ENCODE measurements at places on chromosomes 7 and 10.

DNA sequence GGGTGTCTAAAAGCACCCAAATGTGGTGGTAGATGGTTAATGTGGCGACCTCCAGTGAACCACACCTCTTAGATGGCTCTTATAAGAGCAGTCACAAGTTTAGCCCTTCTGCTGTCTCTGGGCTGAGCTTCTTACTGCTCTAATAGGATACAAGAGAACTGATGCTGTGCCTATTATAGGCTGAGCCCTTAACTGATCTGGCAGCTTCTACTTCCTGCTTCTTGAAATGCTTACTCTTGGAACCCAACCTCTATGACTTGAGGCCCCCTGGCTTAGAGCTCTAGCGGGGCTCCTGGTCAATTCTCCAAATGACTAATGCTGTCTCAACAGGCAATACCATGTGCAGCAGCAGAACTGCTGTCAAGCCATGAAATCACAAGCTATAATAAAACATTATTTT is 35.0 kb upstream of the LSM8 start:
- no peak for DNase-seq

DNA sequence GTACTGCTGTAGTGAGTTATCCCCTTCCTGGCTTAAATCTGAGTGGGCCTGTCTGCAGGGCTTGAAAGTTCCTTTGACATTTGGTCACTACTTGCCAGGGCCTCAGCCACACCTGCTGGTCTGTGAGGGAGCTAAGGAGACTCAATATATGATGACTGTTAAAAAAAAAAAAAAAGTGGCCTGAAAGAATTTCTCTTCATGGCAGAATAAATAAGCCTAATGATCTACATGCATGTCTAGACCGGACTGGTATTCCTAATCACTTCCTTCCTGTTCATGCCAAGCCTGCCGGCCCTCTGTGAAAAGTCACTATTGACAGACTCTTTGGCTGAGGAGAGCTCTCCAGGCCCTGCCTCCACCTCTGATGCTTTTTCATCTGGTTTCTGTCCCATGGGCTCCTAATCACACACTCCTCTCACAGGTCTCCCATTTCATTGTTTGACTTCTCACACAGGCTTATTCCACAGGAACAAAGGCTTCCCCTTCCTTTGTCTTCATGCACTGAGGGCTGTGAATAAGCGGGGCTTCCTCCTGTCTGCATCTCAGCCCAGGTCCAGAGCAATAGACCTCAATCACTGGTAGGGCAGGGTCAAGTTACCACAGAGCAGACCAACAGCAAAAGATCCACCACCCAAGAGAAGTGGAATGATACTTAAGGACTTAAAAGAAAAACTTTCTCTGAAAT is 99.1 kb upstream of the SEC61G start:
- DNase-seq, result no peak

- DNase-seq, result no peak
These were observed 14.8 kb upstream of the WNT16 start for GRCh38 chr7:121313793-121314676.

DNA sequence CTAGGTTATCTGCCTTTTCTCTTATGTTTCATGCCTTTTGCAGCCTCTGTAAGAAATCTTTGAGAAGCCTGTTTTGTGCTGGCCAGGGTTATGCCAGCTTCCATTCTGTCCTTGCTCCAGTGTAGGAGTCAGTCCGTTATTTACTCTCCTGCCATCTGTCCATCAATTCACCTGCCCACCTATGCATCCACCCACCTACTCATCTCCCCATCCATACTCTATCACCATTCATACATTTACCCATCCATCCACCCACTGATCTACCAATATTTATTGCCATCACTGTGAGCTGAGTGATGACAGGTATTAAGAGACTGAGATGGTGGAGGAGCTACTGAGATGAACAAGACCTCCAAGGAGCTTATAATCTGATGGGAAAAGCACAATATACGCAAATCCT is 12.7 kb upstream of the PPIF start:
- no peak for DNase-seq

- no peak for DNase-seq
These were observed 289.8 kb upstream of the KLF6 start for GRCh38 chr10:4074545-4075407.

GRCh38 chr10:132036887-132037675 is 28.7 kb upstream of the JAKMIP3 start:
- DNase-seq, result no peak

- no peak for DNase-seq
These were observed 362.6 kb upstream of the MGMT start for GRCh38 chr10:129104266-129105045.

GRCh38 chr10:1677307-1677939 is 59.9 kb downstream of the ADARB2 start:
- DNase-seq, result no peak

DNA sequence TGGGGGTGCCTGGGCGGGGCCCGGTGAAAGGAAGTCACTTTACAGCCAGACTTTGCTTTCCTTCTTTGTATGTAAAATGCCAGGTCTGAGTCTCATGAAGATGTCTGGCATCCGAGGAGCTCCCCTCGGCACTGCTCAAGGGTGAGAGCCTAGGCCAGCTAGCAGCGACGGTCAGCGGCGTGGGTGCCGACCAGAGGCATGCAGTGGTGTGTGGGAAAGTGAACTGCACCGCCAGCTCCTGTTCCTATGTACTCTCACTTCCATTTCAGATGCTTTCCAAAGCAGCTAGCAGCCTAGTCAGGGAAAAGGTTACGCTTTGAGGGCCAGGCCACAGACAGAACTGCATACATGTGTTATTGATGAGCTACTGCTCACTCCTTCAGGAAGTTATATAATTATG is 172.8 kb downstream of the ZMYND11 start:
- no peak for DNase-seq

DNA sequence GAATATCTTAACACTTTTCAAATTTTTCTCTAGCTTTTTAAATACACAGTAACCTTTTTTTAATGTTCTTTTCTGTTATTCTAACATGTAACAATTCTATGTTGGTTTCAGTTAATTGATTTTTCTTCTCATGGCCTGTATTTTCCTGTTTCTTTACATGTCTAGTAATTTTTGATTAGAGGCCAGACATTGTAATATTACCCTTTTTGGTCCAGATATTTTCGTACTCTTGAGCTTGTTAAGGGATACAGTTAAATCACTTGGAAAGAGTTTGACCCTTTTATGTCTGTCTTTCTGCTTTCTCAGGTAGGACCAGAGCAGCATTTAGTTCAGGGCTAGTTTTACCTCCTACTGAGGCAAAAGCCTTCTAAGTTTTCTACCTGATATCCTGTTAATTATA is 45.0 kb downstream of the BICC1 start:
- no peak for DNase-seq

DNA sequence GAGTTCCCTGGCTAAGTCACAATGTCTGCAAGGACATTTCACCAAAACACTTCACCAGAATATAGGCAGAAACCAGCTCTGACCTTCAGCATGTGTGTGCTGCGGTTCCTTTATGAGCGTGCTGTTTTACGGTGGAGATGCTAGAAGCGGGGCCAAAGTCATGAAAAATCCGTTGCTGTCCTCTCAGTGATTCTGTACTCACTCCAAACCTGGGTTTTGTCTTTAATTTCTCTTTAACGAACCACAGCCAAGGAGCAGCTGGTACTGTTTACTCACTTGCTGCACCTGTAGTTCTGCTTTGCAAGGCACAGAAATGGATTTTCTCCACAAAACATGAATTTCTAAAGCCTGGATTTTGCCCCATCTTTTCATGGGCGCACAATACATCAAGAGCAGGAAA is 639.9 kb downstream of the PHTF2 start:
- no peak for DNase-seq

DNA sequence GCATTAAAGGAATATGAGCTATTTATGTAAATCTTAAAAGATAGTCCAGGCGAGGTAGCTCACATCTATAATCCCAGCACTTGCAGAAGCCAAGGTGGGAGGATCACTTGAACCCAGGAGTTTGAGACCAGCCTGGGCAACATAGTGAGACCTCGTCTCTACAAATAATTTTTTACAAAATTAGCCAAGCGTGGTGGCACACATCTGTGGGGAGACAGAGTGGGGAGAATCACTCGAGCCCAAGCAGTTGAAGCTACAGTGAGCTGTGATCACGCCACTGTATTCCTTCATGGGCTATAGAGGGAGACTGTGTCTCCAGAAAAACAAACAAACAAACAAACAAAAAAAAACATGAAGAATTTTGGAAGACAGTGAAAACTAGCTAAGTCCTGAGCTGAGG is 28.4 kb downstream of the HERC4 start:
- DNase-seq, result no peak

GRCh38 chr10:15763006-15763405 is 43.3 kb upstream of the ITGA8 start:
- DNase-seq, result no peak

DNA sequence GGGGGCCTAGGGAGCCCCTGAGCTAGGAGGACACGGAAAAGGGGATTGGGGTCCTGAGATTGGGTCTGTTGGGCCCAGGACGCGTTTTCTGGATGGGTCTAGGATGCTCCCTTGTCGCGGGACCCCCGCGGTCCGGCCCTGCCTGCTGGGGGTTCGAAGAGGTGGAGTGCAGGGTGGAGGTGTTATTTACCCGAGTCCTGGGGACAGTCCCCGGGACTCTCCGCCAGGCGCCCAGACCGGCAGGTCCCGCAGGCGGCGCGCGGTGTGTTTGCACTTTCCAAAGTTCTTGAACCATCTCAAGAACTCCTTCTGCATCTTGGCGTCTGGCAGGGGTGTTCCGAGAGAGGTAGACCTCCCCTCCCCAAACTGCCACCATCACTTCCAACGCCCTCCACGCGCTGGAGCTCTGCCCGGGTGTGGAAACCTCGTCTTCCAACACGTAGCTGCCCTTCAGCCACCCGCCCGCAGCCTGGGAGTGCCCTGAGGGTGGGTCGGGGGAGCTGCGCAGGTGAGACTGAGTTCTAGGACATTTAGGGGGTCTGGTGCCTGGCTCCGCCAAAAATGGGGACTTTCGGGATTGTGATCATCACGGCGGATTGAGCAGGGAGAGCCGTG is 569 bp downstream of the CAV1 start:
- no peak for DNase-seq

DNA sequence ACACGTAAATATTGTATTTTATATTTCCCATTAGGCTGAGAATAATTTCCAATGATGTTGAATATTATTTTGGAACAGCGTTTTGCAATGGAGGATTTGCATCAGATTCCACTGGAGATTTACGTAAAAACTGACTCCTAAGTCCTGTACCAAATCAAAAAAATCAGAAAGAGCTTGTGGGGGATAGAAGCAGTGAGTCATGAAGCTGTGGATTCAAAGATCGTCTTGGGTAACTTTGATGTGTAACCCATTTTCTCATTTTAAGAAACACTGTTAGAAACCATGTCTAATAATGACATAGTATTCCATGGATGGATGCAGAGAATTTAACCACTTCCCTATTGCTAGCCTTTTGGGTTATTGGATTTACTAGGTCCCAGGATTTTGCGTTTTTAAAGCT is 158.6 kb downstream of the INHBA start:
- no peak for DNase-seq

- DNase-seq, result no peak
These were observed 317.4 kb downstream of the BMPER start for GRCh38 chr7:34222722-34223121.

DNA sequence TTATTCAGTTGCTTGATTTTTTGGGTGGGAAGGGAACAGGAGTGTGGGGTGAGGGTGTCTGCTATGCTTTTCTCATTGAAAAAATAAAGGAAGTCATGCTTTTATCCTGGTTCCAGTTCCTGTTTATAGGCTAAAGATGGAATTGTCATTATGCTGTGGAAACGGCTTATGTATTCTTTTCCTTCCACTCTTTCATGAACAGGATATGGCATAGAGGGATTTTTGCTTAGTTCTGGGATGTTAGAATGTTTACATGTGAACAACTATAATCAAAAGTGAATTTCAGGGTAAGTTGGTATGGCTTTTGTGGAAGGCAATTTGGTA is 35.9 kb upstream of the PTPN12 start:
- DNase-seq, result no peak

GRCh38 chr10:127918572-127918971 is 11.7 kb downstream of the PTPRE start:
- DNase-seq, result no peak

DNA sequence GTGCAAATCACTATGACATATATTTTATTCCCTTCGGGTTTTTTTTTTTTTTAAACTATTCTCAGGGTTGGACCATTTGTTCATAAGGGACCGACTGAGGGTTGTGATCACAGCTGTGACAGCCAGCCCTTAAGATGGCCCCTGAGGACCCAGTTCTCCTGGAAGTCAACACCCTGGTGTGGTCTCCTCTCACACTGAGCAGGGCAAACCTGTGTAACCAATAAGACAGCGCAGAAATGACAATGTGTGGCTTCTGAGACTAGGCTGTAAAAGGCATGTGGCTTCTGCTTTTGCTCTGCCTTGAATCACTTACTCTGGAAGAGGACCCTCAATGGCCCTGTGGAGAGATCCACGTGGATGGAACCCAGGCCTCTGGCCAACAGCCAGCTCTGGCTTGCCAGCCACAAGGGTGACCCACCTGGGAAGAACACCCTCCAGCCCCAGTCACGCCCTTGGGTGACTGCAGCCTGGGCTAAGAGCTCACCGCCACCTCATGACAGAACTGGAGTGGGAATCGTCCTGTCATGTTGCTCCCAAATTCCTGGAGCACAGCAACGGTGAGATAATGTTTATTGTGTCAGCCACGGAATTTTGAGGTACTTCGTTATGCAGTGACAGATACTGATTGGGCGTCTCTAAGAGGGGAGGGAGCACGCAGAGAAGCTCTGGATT is 127.1 kb downstream of the CLEC2L start:
- no peak for DNase-seq

DNA sequence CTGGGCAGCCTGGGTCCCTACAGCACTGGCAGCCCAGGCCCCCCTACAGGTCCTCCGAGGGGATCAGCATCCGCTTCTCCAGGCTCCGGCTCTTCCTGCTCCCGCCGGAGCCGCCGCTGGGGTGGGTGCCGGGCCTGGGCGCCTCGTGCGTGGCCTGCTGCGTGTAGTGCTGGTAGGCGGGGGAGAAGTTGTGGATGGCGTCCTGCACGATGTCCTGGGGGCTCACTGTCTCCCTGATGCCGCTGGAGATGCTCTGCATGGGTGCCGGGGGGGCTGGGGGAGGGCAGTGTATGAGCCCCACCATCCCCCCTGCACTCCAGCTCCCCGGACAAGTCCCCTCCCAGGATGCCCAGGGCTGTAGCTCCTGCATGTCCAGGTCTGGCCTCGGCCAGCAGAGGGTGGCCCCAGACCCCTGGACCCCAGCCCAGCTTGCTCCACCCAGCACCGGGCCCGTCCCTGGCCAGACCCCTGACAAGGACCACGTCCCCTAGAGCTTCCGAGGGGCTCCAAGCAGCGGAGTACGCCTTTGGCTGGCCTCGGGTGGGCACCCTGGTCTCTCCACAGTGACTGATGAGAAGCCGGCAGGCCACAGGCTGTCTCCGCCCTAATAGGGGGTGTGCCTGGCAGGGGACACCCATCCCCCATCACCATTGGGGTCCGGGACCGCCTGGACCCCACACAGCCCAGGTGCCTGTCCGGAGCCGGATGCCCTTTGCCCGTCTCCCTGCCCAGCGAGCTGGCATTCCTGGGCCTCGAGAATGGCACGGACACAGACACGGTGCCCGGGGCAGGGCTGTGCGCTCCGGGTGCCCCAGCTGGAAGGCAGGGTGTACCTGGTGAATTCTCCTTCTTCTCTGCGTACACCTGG is 8.9 kb downstream of the TMEM184A start:
- no peak for DNase-seq
